BE2C (cell line): ENCODE measurements at places on chromosomes 2 and 18.

DNA sequence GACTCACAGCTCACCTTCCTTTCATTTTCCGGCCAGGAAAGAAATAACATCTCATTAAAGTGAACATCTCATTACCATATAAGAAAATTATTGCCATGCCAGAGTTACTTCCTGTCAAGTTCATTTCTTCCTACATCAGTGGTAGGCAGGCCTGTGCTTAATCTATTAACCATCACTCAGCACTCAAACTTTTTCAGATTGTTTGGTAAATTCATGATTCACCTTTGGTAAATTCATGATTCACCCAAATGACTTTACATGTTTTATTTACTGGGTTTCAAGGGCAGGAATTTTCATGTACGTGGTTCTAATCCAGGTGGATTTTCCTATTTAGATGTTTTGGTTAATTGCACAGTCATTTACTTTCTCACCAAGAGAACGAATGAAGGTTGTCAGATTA is 116.5 kb downstream of the CSRNP3 start:
- no peak for DNase-seq

GRCh38 chr2:223141606-223142005 is 89.6 kb downstream of the KCNE4 start:
- no peak for DNase-seq

DNA sequence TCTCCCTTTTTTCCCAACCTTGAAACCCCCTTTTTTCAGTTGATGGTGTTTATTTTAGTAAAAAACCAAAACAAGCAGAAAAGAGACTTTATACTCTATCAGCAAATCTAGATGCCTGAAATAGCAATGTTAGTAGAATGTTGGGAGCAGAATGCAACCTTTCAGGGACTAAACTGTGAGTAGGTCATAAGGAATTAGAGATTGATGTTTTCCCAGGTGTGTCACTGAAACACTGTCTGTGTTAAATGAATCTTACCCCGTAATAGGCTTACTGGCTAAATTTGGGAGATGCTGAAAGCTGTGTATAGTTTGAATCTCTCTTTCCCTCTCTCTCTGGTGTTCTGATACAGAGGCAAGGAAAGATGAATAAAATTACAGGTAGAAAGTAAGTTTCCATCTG is 43.8 kb downstream of the AGFG1 start:
- DNase-seq, result no peak

GRCh38 chr2:206982360-206982955 is 43.1 kb downstream of the CPO start:
- DNase-seq, result no peak

GRCh38 chr2:61978522-61978921 is 73.0 kb downstream of the COMMD1 start:
- no peak for DNase-seq

GRCh38 chr2:164205347-164205746 is 415.9 kb downstream of the GRB14 start:
- DNase-seq, result no peak

- DNase-seq, result no peak
These were observed 32.8 kb downstream of the NRP2 start for GRCh38 chr2:205714789-205715720.
